Vagina (tissue), 2 donors: ENCODE measurements at places on chromosomes 2 and 18. TPM values are rescaled to one million over a fixed set of nuclear protein-coding genes. Genes with fewer than 3 reads are reported as not detected.

DNA sequence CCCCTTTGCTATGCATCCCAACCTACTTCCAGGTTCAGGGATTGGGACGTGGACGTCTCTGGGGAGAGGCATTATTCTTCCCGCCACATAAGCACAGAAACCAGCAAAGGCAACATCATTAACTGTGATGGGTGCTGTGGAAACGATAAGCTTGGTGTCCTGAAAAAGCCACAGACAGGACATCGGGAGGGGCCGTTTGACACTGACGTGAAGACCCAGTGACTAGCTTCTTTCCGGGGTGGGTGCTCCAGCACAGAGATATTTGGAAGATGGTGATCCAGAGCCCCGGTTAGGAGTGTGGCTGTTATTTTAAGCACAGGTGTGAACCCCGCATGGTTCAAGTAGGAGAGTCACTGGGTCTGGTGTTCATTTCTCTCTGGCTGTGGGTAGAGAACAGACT is 163.8 kb upstream of the HDAC4 start:
- DNase-seq = no peak

- no peak for DNase-seq
Measured at GRCh38 chr2:97646977-97647376, 1.1 kb downstream of the COX5B start.

DNA sequence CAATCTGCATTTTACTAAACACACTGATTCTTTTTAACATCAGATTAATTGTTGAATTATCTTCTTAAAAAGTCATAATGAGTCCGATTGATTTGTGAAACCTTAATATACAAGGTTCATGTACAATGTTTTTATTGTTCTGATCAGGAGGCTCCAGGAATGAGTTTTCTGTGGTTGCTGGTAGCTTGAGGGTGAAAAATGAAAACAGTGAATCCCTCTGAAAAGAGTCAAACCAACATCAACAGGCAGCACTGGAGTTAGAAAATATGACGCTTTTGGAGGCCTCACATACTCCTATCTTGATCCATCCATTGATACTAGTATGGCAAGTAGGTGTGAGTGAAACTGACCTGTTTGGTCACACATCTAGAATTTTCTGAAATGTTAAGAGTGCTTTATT is 216.3 kb upstream of the ETAA1 start:
- DNase-seq = no peak

GRCh38 chr18:53785811-53786210 is 438.7 kb downstream of the MBD2 start:
- no peak for DNase-seq

The LIPT1 gene
- 3.9 TPM for total RNA-seq

GRCh38 chr2:169361706-169362117 is 622 bp downstream of the LRP2 start:
- no peak for DNase-seq

DNA sequence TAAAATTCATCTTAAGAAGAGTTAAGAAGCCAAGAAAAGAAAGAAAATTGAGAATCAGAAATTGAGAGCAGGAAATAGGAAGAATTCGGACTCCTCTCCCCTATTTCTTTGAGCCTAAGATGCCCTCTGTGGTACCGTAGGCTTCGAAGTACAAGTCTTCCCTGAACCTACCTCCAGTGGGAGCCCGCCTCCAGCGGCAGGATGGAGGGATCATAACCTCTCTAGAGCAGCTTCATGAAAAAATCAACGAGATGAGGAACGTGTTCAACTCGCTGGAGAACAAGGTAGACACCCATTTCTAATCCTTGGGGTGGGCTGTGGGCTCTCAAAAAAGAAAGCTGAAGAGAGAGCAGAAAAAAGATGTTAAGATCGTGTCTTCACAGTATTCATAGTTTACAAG is 36.3 kb downstream of the ARHGEF33 start:
- no peak for DNase-seq

GRCh38 chr2:212797484-212798205 is 259.0 kb upstream of the ERBB4 start:
- no peak for DNase-seq

- no peak for DNase-seq
Measured at GRCh38 chr2:53445383-53446070, 322.1 kb upstream of the CHAC2 start.

GRCh38 chr18:79708412-79708811 is 28.8 kb downstream of the CTDP1 start:
- no peak for DNase-seq

The ERFE gene
- not detected for total RNA-seq

- no peak for DNase-seq
Measured at GRCh38 chr2:32841931-32842898, 104.5 kb upstream of the LTBP1 start.

DNA sequence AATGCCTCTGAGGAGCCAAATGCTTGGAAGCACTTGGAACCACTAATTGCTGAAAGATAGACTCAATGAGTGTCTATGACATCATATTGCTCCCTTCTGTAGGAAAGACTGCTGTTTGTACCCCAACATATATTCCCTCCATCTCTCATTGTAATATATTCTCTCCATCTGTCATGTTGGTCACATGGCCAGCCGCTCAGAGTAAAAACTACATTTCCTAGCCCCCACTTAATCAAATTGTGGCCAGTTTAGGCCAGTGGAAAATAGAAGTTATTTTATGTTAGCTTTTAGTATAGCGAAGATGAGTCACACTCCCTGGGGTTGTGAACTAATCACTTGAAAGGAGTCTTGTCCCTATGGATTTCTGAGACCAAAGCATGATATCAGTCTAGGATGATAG is 160.2 kb downstream of the HNMT start:
- DNase-seq = no peak

DNA sequence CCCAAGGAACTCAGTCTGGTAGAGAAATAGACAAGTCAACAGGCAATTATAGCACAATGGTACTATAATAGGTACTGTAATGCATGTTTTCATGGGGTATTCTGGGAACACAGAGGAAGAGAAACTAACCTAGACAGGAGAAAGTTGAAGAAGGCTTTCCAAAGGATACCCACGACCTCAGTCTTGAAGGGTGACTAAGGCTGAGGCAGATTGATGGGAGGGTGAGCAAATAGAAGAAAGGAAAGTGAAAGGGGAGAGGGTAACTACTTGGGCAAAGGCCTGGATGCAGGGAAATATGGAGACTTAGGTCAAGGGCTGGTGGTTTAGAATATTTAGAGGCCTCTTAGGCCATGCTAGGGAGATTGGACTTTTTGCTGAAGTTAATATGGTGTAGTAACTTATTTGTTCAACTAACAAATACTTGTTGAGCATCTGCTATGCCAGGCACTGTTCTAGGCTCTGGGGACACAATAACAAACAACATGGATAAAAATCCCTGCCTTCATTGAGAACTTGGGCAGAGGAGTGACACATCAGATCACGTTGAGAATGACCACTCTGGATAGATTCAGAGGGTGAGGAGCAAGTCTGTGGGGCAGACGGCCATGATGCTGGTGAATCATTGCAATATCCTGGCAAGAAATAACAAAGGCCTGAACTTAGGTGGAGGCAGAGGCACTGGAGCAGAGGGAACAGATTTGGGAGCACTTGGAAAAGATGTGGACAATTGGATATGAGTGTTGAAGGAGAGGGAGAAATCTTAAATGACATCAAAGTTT is 56.4 kb downstream of the PLB1 start:
- no peak for DNase-seq

DNA sequence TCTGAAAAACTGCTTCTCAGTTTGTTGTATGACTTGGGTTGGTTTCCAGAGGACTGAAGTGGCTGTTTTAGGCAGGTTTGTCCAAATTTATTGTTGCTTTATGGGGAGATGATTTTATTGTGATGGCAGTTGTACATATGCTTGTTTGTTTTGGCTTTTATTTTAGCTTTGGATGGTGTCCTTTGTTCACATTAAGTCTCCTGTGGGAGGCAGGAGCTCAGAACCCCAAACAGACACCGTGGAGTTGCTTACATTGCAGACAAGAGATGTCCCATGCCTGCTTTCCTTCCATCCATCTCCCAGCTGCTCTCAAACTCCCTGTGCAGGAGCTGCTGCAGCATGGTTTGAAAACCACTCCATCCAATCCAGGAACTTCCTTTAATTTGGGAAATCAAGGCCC is 414.7 kb downstream of the LPIN1 start:
- DNase-seq = no peak

The MPHOSPH10 gene
- total RNA-seq = 21.6 TPM

DNA sequence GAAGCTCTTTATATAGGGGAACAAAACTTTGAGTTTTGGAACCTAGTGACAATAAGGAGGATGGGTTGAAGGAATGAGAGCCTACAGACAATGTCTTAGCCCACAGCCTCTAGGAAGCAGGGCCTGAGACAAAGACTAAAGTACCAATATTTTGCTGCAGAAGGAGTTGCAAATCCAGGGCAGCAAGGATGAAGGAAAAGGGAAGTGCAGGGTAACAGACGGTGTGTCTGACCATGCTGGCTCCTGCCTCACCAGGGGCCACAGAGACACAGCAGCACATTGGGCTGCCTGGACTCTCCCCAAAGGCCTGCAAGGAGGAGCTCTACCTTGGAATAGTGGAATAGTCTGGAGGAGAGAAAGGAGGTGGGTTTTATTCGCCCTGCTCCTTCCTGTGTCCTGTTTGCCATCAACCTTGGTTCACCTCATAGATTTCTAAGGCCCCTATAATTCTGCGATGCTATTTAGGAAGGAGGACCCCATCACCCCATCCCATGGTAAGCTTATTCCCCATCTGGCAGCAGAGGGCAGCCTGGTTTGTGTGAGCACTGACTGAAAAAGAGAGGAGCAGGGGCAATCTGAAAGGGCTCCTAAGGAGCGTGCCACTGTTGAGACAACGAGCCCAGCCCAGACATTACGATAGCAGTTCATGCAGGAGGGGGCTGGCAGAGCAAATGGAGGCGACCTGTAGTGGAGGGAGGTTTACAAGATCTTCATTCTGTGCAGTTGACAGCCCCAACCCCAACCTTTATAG is 143.4 kb downstream of the MGAT5 start:
- DNase-seq = no peak

- DNase-seq = no peak
Measured at GRCh38 chr2:56015711-56016115, 92.1 kb upstream of the EFEMP1 start.

DNA sequence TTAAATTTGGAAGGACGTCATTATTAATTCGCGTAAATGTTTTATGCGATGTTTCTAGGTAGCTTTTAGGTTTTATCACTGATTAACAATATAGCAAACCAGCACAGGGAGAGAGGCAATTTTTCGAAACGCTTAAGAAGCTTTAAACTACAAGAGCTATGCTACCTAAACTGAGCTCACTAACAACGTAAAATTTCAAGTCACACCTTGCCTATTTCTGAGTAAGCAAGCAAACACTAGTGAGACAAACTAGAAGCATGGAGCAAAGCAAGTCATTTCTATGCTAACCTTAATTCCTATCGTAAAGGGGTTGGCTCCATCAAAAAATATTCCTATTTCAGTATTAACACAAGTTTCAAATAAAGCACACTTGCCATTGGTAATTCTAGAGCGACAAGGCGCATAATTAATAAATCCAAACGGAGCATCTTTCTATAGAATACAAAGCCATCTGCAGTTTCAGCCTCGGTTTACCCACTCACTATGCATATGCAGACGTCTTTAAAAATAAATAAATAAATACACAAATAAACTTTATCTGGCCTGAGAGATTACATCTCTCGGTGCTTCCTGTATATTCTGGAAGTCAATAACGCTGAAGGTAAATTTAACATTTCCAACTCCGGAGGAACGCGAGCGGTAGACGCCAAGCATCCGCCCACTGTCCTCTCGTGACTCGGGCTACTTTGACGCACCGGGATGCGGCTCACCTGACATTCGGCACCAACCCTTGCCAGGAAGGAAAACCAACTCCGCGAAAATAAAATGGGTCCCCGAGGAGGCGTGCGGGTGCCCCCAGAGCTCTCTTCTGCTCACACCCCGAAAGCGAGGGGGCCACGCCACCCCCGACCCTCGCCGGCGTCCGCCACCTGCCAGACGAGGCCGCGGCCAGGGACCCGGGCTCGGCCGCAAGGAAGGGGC is 947 bp downstream of the ITSN2 start:
- no peak for DNase-seq

DNA sequence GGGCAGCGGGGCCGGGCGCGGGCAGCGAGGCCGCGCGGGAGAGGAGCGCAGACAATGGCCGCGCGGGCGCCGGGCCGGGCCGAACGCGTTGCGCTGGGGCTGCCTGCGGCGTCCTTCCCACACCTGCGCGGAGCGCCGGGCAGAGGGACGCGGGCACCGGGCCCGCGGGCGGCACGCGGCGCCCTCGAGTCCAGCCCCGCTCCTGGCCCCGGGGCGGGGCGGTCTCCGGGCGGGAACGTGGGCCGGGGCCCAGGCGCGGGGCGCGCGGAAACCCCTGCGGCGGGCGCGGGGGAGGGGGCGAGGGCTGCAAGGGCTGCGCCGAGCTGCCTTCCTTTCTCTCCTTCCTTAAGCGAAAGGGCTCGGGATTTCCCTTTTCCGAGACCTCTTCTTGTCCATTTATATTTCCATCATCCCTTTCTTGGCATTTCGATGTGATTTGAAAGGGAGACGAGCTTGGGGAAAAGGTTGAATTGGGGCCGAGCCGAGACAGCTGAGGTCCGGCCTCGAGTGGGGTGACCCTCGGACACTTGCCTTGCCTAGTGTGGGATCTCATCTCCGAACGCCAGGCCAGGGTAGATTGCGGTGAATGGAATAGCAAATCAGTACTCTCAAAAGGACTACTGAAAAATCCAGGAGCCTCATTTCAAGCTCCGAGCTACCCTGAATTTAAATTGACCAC is 676 bp downstream of the KLHL23 start:
- no peak for DNase-seq

- DNase-seq = no peak
Measured at GRCh38 chr2:240165661-240166060, 25.2 kb upstream of the OTOS start.

DNA sequence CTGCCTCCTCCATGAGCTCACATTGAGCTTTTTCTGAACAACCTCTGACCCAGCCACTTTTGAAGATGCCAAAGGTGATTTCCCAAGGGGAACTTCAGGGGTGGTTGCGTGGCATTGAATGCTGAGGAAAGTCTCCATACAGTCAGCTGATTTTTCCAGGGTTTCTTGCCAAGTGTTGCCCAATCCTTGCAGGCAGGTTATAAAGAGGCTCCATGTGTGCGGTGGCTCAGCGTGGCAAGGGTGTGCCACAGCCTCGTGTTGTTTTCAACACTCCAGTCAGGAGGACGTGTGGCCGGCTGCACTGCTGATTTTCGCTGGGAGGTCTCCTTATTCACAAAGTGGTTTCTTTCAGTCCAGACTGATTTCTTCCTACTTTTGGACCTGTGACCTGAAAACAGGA is 81.4 kb upstream of the GATA6 start:
- DNase-seq = no peak
